ENCODE measurements at places on chromosomes 6 and 20.
A peak's percentile ranks its signal among the peaks of the same experiment; 100 is the strongest.

GRCh38 chr6:16301511-16301910, 63.1 kb downstream of the GMPR start:
- no peak for DNase-seq

GRCh38 chr20:22797103-22797502, 212.7 kb upstream of the FOXA2 start:
- DNase-seq = no peak

- DNase-seq = no peak
Observed at GRCh38 chr20:13858871-13859270, 74.0 kb downstream of the NDUFAF5 start.

- DNase-seq = no peak
Observed at GRCh38 chr6:166489301-166490155, 97.0 kb downstream of the RAMACL start.

GRCh38 chr6:161557333-161558107, 283.7 kb upstream of the AGPAT4 start:
- no peak for DNase-seq

DNA sequence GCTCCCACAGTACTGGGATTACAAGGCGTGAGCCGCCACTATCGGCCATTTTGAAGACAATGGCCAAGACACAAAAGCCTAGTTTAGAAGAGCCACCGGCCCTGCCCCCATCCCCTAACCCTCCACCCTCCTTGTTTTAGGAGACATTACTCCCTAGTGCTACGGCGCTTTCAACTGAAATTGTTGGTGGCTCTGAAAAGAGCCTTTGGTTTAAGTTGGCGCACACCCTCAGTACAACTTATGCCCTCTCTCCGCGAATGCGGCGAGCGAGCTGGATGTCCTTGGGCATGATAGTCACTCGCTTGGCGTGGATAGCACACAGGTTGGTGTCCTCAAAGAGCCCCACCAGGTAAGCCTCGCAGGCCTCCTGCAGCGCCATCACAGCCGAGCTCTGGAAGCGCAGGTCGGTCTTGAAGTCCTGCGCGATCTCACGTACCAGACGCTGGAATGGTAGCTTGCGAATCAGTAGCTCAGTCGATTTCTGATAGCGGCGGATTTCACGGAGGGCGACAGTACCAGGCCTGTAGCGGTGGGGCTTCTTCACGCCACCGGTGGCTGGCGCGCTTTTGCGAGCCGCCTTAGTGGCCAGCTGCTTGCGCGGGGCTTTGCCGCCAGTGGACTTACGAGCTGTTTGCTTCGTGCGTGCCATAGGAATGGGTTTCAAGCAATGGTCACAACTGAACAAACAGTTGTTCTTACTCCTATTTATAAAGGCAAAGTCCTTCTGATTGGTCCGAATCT, 114.9 kb upstream of the BTN3A2 start:
- DNase-seq = peak; percentile 34

DNA sequence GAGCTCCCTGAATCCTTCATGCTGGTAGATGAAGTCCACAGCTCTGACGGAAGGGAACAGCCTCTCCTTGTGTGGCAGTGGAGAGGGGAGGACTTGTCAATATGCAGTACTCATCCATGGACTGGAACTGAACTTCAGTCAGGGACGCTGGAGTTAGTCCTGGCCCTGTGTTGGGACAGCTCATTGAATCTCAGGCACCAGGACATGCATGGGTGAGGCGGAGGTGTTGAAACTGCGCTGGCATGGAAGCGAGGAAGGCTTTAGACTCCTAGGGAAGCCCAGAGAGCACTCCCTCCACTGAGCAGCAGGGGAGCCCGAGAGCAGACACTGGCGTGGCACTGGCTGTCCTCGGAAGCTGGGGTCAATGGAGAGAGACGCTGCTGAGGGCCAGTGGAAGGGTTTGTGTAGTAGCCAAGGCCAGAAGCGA, 161.3 kb upstream of the GGTLC1 start:
- no peak for DNase-seq

GRCh38 chr6:111938710-111939109, 65.5 kb upstream of the FYN start:
- no peak for DNase-seq

DNA sequence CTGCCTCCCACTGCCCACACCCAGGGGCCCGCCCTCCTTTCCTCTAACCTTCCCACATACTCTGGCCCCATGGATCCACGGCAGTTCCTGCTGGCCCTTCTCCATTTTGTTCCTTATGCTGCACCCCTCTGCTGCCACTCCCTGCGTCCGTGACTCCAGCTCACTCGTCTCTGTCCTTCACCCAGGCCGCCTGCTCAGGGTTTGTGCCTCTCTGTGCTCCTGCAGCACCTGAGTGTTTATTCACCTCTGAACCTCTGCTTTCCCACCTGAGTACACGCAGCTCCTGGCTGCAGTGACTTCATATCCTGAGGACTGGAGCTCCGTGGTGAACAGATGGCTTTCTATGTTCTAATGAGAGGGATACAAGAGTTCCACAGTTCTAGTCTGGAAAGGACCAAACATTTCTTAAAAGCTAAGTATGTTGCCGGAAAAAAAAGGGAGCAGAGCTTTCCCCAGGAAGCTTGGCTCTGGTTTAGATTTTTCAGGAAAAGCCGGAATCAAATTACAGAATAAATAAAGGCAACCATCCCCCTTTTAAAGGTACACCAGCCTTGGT, 1.5 kb upstream of the GNRH2 start:
- no peak for DNase-seq

GRCh38 chr6:44054721-44055559, 72.3 kb downstream of the MRPL14 start:
- no peak for DNase-seq

- DNase-seq = no peak
Observed at GRCh38 chr6:162154001-162154400, 573.6 kb downstream of the PRKN start.

DNA sequence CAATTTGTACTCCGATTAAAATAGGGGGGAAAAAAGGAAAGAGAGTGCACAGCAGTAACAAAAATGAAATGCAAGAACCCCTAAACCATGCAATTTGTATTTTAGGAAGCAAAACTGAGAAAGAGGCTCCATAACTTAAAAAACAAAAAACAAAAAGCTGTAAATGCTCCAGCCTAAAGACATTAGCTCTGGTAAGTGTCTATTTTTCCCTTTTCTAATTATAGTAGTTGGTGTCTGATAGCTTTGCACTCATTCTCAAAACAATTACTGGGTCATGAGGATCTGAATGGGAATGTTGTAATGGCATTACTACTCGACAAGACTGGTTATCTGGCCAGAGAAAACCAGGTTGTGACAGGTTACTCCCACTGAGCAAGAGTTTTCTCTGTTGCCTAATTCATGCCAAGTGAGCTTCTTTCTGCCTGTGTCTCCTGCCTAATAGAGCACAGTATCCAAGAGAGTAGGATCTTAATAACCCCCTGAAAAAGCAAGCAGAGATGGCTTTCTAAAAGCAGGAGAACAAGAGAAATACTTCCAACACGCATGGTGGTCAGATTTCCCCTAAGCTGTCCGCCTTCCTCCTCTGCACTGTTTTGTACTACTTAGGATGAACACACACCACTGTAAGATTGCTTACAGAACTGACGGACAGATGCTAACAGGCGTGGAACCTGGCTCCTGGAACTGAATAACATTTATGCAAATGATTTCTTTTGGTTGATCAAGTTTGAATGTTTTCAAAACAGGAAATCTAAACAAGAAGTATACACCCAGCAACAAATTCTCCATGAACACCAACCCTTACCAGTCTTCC, 86.4 kb downstream of the FKBP5 start:
- DNase-seq = no peak

GRCh38 chr6:50602292-50602691, 111.0 kb upstream of the TFAP2D start:
- DNase-seq = no peak

DNA sequence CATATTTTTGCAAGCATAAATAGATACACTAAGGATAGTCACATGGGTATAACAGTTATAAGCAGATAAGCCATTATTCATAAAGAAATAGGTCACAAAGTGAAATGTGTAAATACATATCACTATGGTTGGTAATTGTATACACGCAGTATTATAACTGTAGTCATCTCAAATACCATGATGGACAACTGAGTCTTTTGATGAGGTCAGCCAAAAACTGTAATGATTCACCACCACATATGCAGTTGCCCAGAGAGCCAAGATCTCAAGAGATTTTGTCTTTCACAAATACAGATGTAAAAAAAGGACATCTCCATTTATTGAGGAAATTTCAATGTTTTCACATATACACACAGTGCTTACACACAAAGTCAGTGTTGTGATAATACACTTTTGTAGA, 28.3 kb downstream of the ZNF292 start:
- no peak for DNase-seq

GRCh38 chr6:45786355-45786781, 229.3 kb downstream of the CLIC5 start:
- DNase-seq = no peak

- no peak for DNase-seq
Observed at GRCh38 chr6:52416629-52417151, 3.5 kb upstream of the EFHC1 start.

- no peak for DNase-seq
Observed at GRCh38 chr20:37525810-37526209, 1.9 kb downstream of the BLCAP start.

DNA sequence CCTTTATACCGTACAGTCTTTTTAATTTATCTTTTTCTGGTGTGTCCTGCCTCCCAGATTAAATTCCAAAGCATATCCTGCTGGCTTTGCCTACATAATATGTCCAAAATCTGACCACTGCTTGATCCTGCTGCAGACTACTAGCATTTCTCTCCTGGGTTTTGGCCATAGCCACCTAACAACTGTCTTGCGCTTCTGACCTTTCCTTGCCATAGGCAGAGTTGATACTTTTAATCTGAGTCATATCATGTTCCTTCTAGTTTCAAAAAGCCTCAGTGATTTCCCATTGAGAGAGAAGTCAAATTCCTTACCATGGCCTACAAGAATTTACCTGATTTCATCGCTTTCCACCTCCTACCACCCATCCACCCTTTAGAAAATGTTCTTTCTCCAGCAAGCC, 104.8 kb downstream of the BCKDHB start:
- no peak for DNase-seq

Data from stimulated activated CD4-positive, alpha-beta T cell treated with anti-CD3 and anti-CD28 coated beads, Interleukin-15, amount 100 ng/mL, for 1 hour (primary cell).